ENCODE measurements at places on chromosomes 7 and 10.

DNA sequence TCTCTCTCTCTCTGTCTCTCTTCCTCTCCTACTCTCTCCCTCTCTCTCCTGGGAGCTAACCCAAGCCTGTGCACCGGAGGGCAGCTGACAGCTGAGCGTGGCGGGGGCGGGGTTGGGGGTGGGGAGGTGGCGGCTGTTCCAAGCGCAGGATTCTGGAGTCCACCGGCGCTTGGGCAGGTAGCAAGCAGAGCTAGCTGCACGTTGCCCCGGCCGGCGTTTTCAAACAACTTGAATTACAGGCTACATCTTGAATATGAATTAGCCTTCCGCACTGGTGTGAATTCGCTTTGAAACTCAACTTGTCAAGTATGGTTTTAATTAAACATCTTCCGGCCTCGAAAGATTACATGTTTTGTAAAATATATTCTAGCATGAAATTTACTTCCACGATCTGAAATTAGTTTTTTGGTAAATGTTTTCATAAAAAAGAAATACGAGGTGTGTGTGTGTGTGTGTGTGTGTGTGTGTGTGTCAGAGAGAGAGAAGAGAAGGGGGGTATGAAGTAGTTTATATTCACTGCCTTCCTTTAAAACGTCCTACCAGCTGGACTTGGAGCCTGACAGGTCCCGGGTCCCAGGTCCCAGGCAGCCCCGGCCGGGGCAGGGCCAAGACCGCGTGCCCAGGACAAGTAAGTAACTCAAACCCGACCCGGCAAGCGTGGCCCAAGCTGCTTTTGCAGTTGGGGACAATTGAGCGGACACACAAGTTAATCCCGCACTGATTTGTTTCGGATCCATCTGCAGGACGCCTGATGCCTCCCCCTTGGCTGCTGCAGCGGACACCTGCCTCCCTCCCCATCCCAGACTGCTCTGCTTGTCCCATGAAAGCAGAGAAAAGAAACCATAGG lies 9.0 kb upstream of the DLX6 start:
- no peak for DNase-seq

GRCh38 chr10:102040305-102041050 lies 15.5 kb downstream of the ARMH3 start:
- DNase-seq, result no peak

DNA sequence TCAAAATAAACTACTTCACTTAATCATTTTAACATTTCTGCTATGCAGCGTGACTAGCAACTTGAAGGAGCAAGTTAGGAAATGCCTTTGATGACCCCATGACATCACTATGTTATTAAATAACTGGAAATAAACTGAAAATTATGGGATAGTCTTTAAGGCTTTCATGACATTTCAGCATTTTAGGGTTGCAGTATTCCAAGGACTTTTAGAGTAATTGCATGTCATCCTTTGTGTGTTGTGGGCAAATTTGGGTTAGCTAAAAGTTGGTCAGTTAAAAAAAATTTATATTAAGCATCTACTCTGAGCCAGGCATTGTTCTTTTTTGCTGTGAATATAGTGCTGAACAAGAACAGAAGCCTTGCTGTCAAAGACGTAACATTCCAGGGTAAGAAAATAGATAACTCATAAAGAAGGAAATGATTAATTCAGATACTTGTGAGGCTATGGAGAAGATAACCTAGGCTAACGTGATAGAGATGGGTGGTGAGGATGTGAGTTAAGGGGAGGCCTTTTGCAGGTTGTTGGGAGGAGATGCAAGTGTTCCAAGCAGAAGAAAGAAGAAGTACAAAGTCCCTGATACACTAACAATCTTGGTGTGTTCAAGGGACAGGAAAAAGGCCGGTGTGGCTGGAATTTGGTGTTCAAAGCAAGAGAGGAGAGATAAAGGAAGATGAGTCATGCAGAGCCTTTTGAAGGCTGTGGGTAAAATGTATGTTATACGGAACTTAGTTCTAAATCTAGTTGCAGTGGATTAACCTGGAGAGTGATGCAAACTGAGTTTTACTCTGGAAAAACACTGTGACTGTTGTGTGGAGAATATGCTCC lies 610.2 kb downstream of the AUTS2 start:
- no peak for DNase-seq

DNA sequence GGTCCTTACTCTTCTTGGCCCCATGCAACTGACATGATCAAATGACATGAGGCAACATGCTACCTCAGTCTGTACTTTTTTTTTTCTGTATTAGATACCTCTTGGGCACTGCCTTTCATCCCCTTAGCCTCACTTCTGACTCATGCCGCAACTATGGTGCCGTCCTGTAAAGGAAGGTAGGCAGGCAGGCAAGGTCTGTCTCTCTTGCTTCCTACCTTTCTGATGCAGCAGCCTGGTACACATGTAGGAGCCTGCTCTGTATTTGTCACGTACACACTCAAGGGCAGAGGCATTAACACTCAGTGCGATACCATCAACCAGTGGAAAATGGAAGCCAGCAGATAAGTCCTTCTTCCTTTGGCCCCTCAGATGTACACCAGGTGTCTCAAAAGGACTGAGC lies 146.7 kb downstream of the ATE1 start:
- no peak for DNase-seq

DNA sequence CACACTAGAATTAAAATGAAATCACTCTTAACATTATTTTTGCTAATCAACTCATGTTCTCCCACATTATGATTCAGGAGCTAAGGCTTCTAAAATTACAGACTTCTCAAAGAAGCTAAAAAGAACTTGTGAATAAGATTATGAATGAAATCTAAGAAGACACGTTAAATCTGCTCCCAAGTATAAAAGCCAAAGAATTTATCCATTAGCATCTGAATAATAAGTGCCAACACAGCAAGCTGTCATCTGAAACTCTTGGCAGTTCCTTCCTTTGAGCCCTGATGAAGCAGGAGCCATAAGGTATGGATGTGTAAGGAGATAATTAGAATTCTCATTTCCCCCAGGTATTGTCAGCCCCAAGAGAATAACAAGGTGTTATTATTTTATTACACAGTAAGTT lies 50.3 kb downstream of the TPK1 start:
- DNase-seq, result no peak

- DNase-seq, result no peak
Observed at GRCh38 chr7:18831943-18832342, 285.5 kb downstream of the TWIST1 start.

GRCh38 chr10:46557319-46558121 lies 1.1 kb upstream of the GPRIN2 start:
- no peak for DNase-seq

DNA sequence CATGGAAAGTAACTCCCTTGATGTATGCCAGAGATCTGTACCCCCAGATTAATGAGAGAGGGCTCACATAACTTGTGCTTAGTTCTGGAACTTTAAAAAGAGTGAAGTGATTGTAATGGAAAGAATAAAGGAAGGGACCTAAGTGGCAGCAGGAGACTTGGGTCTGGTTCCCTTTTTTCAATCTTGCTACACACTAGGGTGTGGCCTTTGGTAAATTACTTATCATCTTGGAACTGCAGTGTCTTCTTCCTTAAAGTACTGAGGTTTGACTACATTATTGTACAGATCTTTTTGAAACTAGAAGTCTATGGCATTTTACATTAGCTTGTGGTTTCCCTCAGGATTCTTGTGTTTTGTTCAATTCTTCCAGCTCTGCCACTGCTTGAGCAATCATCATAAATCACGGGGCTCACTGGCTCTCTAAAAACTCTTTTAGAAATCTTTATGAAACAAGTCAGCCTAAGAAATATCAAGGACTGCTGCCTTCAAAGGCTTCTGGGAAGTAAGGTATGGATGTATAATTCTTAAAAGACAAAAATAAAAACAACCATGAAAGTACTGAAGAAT lies 22.5 kb upstream of the CHRM2 start:
- DNase-seq, result no peak

GRCh38 chr7:131255242-131255641 lies 72.4 kb upstream of the MKLN1 start:
- DNase-seq, result no peak

- no peak for DNase-seq
Observed at GRCh38 chr10:9018195-9019173, 964.0 kb downstream of the GATA3 start.

- no peak for DNase-seq
Observed at GRCh38 chr10:113087165-113088029, 137.3 kb downstream of the TCF7L2 start.

GRCh38 chr10:75033399-75034130 lies 77.9 kb upstream of the SAMD8 start:
- DNase-seq, result no peak

- no peak for DNase-seq
Observed at GRCh38 chr7:139582671-139583155, 59.2 kb downstream of the CLEC2L start.

GRCh38 chr7:105429746-105430612 lies 41.3 kb upstream of the SRPK2 start:
- DNase-seq, result peak; percentile 12

DNA sequence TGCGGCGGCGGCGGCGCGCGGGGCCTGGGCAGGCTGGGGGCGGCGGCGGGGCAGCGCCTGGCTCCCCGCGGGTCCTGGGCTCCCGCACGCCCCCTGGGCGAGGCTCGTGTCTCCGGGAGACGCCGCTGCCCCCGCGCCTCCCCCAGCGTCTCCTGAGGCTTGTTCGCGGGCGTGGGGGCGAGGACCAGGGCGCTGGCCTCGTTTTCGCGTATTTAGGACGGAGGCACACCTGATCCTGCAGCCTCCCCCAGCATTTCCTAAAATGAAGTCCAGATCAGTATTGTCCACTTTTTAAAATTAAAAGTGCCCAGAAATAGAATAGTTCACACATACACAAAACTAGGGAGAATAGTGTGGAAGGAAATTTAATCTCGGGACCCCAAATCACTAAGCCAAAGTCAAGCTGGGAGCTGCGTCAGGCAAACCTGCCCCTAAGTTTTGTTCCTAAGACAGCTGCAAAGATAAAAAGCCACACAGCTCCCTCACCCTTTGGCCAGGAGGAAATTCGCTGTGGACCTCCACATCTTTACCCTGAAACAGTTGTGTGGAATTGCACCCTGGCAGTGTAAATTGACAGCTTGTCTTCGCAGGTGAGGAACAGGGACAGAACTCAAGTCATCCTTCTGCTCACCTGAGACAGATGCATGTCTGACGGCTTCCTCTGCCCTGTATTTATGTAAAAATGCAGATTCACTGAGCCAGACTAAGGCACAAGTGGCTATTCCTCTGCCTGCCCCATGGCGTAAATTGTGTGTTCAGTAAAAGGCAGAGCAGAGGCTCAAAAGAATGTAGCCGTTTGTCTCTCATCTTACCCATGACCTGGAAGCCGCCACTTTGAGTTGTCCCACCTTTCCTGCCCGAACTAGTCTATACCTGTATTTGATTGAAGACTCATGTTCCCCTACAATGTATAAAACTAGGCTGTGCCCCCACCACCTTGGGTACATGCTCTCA lies 740 bp downstream of the GALNT11 start:
- no peak for DNase-seq

DNA sequence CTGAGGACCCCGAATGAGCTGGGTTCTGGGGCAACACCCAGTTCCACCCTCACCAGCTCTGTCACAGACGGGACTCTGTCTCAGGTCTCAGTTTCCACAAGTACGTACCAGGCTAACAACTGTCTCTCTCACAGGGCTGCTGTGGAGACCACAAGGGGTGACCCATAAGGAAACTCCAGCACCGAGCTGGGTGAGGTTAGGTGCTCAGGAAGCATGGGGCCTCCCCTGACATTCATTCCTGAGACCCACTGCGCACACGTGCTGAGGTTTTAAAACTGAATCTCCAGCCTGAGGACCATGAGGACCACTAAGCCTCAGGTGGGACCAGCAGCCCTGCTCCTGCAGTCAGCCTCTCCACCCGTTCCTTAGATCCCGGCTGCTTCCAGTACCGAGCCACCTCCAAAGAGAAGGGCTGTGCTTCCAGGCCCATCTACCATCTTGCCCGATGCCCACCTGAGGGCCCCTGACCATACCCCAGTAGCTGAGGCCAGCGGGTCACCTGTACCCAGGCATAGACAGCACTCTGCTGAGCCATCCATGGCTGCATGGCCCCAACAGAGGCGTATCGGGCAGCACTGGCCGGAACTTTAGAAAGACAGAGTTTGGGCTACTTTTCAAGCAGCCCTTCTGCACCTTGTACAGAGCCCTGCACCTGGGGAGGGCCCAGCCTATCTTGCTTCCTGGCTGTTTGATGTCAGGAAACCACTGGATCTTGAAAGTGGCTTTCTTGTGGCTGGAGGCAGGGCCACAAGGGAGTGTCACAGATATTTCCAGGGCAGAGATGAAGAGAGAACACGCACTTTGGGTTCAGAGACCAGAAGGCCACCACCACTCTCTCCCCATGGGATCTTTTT lies 18.7 kb downstream of the HSPA12A start:
- no peak for DNase-seq

- no peak for DNase-seq
Observed at GRCh38 chr10:80144067-80144695, 11.7 kb downstream of the PLAC9 start.

GRCh38 chr7:68963552-68963951 lies 634.7 kb upstream of the AUTS2 start:
- no peak for DNase-seq

GRCh38 chr10:78964952-78965633 lies 103.7 kb upstream of the ZMIZ1 start:
- no peak for DNase-seq

GRCh38 chr10:72322280-72323058 lies 32.2 kb downstream of the DNAJB12 start:
- DNase-seq, result no peak

DNA sequence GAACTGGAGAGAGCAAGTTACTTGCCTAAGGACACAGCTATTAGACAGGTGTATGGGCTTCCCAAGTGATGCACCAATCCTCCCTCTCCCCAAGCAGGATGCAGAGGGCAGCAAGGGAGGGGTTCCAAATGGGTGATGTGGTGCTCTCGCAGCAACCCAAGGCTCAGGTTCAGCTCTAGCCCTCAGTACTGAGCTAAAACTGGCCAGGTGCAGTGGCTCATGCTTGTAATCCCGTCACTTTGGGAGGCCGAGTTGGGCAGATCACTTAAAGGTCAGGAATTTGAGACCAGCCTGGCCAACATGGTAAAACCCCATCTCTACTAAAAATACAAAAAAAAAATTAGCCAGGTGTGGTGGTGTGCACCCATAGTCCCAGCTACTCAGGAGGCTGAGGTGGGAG lies 40.7 kb downstream of the GPRIN2 start:
- DNase-seq, result no peak

DNA sequence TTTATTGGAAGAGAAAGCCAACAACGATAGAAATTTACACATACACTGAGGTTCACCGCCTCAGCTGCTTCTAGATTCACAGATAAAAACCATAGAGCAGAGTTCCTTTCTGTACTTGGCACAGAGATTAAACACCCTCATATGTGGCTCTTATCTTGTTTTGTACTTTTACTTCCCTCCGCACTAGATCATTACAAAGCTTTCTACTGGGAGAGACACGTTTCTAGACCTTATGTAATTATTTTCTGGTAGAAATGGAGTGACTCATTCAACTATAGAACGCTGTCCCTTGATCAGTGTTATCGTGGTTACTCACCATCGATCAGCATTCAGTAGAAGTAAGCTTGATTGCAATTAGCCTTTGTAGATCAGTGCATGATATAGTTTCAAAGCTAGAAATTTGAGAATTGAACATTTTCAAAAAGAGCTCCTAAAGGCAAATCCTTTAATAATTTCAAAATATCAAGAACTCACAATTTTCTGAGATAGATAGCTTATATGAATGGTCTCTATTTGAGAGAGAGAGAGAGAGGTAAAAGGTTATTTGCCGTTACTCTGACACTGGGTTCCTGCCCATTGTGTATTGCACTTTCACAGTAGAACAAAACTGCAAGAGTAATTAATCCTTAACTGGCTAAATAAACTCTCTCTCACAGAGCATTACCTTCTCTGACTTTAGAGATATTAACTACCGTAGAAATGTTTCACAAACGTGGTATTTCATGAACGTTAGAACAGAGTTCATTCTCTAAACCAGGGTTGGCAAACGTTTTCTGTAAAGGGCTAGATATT lies 26.1 kb upstream of the DNAJC1 start:
- no peak for DNase-seq

GRCh38 chr7:36224934-36225858 lies 72.1 kb downstream of the EEPD1 start:
- no peak for DNase-seq
